T-helper 2 cell (primary cell): ENCODE measurements at places on chromosomes 1 and 21.

- no peak for DNase-seq
Observed at GRCh38 chr1:91557826-91558225, 57.2 kb downstream of the CDC7 start.

DNA sequence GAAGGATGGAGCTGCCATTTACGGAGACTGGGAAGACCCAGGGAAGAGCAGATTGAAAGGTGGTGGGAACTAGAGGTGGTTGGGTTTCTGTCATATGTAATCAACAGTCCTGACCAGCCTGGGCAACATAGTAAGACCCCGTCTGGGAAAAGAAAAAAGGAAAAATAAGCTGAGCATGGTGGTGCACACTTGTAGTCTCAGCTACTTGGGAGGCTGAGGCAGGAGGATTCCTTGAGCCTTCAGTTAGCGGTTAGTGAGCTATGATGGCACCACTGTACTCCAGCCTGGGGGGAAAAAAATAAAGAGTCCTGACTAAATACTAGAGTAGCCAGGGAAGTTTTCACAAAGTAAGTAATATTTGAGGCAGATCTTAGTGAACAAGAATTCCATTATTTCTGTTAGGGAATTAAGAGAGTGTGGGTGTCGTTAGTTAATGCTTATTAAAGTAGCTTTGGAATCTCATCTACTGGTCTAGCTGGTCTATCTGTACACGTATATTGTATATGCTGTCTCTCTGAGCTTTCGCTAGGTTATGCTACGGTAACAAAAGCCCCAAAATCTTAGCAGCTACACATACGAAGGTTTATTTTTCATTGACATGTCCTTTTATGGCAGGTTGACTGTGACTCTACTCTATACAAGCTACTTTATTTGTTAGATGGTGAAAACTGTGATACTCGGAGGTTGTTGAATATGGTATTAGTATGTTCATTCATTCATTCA is 4.4 kb downstream of the NBPF1 start:
- no peak for DNase-seq

GRCh38 chr1:154353460-154353904 is 28.2 kb downstream of the ATP8B2 start:
- no peak for DNase-seq

DNA sequence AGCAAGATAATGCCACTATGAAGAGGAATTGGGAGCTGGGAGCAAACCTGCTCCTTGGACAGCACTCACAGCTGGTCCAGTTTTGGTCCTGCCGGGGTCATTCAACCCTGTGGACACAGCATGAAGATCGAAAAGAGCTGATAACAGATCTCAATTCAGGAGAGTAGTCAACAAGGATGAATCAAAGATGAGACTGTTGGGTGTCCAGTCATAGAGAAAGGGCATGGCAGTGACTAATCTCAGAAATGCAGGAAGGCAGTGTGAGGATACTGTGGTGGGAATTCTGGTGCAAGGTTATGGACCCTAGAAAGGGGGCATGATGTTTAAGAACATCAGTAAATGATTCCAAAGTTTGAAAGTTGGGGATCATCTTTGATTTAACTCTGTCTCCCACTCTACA is 261.4 kb upstream of the ZP4 start:
- no peak for DNase-seq

- no peak for DNase-seq
Observed at GRCh38 chr1:50415235-50416149, 7.8 kb downstream of the DMRTA2 start.

- DNase-seq: no peak
Observed at GRCh38 chr1:75861831-75862230, 65.1 kb downstream of the MSH4 start.

GRCh38 chr1:9731561-9731960 is 80.0 kb downstream of the PIK3CD start:
- DNase-seq: no peak

- DNase-seq: no peak
Observed at GRCh38 chr1:96080925-96081324, 640.7 kb upstream of the PTBP2 start.

DNA sequence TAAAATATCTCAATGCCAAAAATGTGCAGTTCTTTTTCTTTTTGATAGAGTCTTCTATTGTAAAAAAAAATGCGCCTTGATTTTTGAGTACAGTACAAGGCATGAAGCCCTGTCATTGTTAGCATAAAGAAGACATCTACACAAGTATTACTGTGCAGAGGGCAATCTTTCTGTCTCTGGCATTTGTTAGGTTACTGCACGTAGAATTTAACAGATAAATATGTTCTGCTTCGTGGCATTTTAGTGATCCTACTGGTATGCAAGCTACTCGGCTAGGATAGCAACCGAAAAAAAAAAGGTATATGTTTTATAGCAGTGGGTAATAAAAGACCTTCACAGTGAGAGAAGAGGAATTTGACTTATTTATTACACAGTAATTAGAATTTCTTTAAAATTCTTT is 492.9 kb upstream of the ADGRL2 start:
- no peak for DNase-seq

GRCh38 chr1:183609313-183609712 is 19.1 kb upstream of the NCF2 start:
- DNase-seq: no peak

GRCh38 chr1:212491454-212491853 is 58.7 kb downstream of the NENF start:
- no peak for DNase-seq

GRCh38 chr1:179706339-179706941 is 36.7 kb upstream of the FAM163A start:
- peak; percentile 22 for DNase-seq

- DNase-seq: no peak
Observed at GRCh38 chr1:197252973-197253372, 15.1 kb upstream of the CRB1 start.

GRCh38 chr1:228101994-228102790 is 933 bp downstream of the C1orf35 start:
- peak; percentile 60 for DNase-seq

DNA sequence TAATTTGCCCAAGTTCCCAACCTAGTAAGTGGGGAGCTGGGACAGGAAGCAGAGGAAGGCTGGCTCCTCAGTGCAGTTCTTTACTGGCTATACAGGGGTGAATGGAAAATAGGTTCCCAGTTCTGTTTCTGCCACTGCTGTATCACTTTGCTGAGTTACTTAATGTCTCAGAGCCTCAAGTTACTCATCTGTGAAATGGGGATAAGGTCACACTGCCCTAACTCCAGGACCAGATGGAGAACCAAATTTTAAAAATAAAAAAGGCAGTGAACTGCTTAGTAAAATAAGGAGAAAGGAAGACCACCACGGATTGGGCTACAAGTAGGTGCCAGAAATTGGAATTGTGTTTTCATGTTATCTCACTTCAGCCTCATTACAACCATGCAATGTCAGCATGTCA is 147.8 kb downstream of the OMA1 start:
- no peak for DNase-seq

GRCh38 chr1:183694066-183694465 is 41.0 kb upstream of the APOBEC4 start:
- no peak for DNase-seq

DNA sequence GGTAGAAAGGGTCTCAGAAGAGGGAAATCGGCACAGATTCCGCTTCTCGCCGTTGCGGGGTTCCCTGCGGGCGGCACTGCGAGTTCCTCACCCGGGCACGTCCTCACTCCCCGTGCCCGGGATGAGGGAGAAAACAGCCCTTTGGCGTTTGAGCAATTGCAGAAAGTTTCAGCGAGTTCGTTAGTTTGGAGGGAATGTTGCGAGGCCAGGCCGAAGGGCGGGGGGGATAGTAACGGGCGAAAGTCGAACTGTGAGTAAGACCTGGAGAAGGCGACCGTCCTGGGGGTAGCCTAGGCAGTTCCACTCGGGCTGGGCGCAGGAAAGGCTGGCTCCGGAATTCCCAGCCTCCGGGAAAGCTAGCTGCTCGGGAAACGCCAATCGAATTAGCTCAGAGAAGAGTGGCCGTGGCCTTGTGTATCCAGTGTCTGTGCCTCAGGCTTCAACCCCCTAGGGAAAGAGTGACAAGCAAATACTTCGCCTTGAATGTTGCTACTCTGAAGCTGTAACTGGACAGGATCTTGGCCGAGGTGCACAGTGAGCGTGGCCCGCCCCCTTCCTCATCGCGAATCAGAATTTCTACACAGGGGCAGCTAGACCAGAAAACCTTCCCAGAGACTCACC is 787 bp downstream of the PTGFR start:
- DNase-seq: no peak

- DNase-seq: no peak
Observed at GRCh38 chr1:191508239-191508638, 650.0 kb upstream of the RGS18 start.

GRCh38 chr21:23162198-23162946 is 2164.2 kb downstream of the NCAM2 start:
- no peak for DNase-seq

DNA sequence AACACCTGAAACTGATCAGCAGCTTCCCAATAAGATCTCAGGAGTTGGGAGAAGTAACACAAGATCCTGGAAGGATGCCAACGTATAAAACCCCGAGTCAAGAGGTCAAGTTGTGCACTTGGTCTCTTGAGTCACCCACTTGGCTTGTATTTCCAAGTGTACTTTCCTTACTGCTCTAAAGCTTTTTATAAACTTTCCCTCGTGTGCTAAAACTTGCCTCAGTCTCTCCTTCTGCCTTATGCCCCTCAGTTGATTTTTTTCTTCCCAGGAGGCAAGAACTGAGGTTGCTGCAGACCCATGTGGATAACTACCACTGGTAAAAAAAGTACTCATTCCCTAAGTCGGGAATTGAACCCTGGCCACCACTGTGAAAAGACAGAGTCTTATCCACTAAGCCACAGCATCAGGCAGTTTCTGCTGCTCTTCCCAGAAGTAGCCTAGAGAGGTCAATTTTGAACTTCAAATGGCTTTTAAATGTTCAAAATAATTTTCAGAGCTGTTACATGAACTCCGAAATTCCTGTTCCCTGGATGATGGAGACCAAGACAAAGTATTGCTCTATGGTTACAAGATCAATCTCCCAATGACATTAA is 28.9 kb downstream of the ITLN2 start:
- DNase-seq: no peak

DNA sequence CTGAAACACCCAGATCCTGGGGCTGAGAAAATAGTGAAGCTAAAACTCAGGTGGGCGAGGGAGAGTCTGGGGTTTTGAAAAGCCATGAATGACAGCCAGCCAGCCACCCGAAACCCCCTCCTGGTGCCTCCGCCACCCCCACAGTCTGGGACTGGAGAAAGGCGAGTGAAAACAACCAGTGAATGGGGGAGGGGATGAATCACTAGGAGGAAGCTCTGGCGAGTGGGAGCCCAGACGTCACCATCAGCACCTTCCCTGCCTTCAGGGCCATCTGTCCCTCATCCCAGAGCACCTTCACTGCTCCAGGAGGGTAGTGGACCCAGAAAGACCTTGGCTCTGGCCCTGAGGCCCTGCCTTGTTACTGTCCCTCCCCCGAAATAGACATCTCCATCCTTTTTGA is 9.2 kb downstream of the RORC start:
- no peak for DNase-seq

DNA sequence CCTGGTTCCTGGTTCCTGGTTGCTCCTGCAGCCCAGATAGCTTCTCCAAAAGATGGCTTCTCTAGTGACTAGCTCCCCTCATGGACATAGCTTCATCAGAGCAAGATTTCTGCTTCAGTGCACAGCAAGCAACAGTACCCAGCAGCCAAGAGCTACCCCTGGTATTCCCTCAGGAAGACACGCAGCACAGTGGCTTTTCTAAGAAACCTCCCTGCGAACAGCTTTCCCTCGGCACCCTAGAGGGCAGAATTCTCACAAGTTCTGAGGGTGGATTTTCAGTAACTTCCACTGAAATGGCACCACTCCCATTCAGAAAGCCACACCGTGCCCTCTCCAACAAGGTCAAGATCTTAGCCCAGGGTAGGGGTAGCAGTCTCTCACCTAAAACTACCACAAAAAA is 128.2 kb downstream of the EIF4G3 start:
- no peak for DNase-seq

DNA sequence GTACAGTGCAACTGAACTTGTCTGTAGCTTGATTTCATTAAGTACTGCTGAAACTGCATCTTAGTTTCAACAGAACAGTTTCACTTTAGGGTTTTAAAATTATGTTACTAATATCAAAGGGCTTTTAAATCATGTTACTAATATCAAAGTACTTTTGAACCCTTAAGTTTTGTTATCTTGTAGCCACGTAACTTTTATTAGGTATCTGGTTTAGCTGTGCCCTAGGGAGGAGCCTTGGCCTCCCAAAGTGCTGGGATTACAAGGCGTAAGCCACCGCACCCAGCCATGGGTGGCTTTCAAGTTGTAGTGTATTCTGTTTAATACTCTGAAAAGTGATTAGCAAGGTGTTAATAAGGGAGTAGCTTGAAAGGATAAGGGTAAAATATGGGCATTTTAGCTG is 2.0 kb downstream of the KDM4A start:
- DNase-seq: no peak

DNA sequence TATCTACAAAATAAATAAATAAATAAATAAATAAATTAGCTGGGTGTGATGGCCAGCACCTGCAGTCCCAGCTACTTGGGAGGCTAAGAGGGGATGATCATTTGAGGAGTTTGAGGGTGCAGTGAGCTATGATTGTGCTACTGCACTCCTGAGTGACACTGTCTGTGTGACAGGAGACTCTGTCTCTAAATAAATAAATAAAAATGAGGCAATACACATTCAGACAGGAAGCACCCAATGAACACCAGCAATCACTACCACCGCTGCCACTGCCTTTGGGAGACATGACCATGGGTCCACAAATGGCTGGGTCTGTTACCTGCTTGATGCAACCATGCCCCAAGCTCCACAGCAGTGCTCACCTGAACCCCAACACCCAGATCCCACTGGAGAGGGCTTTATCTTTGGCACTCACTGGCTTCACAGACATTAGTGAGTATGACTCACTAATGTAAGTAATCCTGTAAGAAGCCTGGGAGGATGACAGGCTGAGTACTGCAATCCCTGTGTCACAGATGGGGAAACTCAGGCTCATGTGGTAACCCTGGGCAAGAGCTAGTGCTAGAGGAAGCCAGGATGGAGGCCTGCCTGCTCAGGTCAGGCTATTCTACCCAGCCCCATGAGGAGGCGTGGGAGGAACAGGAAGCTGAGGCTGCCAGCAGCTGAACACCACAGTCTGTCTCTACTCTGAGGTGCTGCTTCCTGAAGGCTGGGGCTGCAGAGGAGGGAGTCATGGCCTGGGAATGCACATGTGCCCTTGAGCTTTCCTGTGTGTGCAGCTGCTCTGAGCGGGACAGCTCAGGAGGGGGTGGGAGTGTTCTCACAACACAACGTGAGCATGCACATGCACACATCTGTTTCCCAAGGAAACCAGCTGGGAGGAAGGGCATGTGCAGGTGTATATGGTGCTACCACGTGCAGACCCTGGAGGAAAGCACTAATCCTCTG is 43.0 kb downstream of the SLC9A1 start:
- peak; percentile 34 for DNase-seq
